ENCODE measurements at places on chromosomes 1 and 21.
A peak's percentile ranks its signal among the peaks of the same experiment; 100 is the strongest.

- no peak for DNase-seq
These were observed 127.5 kb upstream of the ADAMTS5 start for GRCh38 chr21:27094184-27094948.

GRCh38 chr1:16996845-16997244, 14.9 kb downstream of the ATP13A2 start:
- DNase-seq, result no peak

DNA sequence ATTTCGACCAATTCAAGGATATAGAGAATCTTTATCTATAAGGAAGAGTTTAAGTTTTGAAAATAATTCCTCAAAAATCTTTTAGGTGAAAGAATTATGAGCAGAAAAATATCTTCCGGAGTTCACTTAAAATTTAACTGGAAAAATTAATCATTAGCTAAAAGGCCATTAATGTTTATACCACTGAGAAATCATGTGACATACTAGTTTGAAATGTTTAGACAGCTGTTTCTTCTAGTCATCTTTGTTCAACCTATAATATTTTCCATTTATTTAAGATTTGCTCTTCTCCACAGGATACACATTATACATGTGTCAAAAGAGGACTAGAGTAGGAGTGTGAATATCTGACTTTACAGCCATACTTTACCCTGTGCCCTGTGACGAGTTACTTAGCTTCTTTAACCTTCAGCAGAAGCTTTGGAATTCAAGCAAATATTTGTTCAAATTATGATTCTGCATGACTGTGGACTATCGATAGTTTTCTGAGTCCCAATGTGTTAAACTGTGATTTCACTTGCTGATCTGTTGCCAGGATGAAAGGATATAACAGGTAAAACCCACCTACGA, 374.8 kb downstream of the BRINP3 start:
- DNase-seq, result no peak

DNA sequence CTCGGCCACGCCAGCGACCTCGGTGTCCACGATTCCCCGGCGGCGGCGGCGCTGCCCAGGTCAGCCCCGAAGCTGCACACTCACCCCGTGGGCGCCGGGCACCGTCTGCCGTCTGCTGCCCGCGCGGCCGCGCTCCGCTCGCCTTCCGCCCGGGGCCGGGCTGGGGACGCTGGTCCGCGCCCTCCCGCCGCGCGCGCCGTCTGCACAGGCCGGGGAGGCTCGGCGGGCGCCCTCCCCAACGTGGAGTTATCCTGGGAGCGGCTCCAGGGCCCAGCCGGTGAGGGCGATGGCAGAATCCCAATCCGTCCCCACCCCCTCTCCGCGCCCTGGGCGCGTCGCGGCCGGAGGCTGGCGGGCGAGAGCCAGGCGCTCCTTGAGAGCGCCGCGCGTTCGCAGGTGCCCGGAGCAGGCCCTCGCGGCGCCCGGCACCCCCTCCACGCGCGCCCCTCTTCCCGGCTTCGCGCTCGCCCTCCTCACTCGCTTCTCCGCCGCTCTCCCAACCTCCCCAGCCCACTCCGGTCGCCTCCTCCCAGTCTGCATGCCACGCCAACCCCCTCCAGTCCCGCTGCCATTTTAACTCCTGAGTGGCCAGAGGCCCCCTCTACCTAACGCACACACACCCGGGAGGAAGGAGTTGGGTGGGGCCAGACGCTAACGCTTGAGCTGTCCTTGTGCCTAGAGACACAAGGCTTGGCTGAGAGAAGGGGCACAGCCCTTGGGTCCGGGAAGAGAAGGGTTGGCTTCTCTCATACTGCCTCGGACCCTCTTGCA, at the start of gene LRRN2:
Gene LRRN2 (minus strand): TSS at position 503 of the 771 bp plus-strand sequence. CDS start 65,746 bp downstream, outside the sequence.
- no peak for DNase-seq

DNA sequence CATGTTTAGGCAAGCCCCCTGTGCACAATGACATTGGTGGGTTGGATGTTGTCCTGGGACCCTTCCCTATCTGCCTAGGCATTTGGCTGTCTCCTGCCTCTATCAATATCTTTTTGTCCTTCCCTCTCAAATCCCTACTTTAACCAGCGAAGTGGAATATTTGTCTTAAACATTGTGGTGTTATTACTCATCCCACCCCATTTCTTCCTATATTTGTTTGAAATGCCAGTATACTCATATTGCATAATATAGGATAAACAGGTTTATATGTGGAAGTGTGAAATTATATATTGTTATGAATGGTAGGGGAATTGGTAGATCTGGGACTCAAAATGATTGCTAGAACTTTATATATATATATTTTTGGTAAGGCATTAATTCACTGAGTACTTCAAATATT, 80.0 kb downstream of the ADGRL2 start:
- no peak for DNase-seq

DNA sequence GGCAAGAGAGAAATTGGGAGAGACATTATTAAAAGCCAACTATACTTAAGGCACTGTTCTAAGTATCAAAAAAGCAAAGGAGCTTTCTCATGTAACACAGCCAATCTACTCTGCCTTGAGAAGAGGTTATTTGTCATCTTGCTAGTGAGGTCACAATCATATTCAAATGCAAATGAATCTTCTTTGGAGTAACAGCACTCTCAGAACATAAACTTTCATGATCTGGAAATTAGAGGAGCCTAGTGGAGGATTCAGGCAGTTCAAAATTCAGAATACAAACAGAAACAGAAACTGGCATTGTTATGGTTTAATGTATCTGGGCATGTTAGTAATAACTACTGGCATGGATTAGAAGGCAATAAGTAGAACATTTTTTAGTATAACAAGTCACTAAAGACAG, 57.4 kb downstream of the ARID4B start:
- DNase-seq, result no peak

DNA sequence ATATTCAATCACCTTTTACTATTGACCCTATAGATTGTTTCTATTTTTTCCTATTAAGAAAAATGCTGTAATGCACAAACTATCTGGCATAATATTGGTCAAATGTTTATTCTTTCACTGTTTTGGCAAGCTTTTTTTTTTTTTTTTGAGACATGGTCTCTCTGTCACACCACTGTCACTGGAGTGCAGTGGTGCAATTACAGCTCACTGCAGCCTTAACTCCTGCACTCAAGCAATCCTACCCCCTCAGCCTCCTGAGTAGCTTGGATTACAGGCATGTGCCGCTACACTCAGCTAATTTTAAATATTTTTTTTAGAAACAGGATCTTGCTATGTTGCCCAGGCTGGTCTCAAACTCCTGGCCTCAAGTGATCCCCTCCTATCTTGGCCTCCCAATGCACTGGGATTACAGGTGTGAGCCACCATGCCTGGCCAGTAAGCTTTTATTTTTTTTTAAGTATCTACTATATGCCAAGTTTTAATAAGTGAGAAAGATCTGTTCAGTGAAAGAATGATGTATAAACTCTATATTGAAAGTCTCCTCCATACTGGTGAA, 3.4 kb downstream of the CDC7 start:
- no peak for DNase-seq

- no peak for DNase-seq
These were observed 17.2 kb upstream of the SYT14 start for GRCh38 chr1:209920844-209921243.

- DNase-seq, result no peak
These were observed 81.6 kb upstream of the IFFO2 start for GRCh38 chr1:19038096-19038495.

GRCh38 chr1:14365301-14365988, 233.0 kb upstream of the KAZN start:
- no peak for DNase-seq

DNA sequence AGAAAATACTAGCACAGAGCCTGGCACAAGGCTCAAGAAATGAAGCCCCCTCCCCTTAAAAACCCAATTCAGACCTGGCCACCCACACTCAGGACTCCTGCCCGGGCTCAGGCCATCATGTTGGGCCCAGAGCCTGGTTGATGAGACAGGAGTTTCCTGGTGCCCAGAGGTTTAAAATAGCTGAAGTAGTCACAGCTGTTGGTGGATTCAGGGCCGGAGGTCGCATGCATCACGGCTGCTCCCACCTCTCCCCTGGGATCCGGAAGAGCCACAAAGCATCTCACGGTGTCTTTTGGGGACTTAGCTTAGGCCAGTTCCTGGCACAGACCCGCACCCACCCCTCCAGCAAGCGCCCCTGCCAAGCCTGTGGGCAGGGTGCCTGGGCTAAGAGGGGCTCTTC, 2.6 kb upstream of the PADI2 start:
- no peak for DNase-seq

- no peak for DNase-seq
These were observed 38.9 kb upstream of the GNPAT start for GRCh38 chr1:231201979-231202633.

- DNase-seq, result no peak
These were observed 3.0 kb upstream of the ACKR1 start for GRCh38 chr1:159201642-159202041.

DNA sequence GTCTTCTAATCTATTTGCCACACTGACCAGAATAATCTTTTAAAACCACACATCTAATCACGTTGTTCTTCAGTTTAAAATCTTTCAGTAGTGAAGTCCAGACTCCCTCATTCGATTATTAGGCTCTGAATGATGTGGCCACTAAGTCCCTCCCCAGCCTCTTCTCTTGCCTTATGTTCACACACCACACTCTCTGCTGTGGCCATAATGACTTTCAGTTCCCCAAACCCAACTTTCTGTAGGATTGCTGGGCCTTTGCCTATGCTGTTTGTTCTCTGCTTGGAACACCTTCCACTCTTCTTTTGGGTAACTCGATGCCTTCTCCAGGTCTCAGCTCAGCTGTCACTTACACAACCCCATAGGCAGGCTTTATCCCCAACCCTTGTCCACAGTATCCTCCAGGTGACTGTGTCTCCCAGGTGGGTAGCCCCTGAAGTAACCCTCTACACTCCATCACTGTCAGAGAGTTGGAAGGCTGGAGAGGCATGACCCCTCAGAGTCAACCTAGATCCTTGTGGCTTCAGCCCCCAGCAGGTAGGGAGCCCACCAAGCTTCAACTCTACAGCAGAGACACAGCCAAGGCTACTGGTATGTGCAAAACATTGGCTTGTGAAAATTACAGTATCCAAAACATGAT, 8.4 kb upstream of the SLC37A1 start:
- no peak for DNase-seq

DNA sequence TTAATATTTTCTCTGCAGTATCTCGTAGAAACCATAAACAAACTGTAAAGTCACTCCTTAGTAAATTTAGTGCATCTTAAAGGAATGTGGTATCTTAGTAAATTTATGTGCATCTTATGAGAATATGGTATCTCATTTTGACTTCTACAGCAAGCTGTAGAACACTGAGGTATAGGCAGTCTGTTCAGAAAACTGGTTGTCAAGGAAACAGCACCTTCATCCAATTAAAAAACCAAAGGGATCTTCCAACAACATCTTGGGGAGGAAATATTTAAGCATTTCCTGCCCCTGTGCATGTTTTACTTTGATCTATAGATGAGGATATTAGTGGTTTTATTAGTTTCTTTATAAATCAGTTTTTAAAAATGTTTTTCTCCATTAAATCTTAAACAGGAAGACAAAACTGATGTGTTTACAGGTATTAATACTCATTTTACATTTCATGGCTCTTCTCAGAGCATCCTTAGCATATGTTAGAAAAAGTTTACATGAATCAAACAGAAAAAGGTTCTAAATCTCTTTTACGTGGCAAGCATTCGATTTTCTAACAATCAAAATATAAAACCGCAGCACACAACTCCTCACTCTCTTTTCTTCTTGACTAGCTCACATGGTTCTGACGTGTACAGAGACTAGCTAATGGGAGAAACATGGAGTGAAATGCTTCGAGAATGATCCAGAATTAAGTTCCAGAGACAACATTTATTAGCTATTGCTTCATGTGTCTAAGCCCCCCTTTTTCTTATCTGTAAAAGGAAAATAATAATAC, 668.8 kb downstream of the PTPRC start:
- no peak for DNase-seq

- DNase-seq, result no peak
These were observed 24.4 kb downstream of the TMCO4 start for GRCh38 chr1:19775317-19775716.

- peak; percentile 24 for DNase-seq
These were observed 165.0 kb downstream of the RHOU start for GRCh38 chr1:228900099-228900885.

GRCh38 chr21:42362700-42363099, 3.6 kb downstream of the TFF1 start:
- DNase-seq, result no peak

GRCh38 chr1:58597996-58598395, 20.9 kb upstream of the TACSTD2 start:
- no peak for DNase-seq

GRCh38 chr1:248243204-248243603, 12.0 kb downstream of the OR2M4 start:
- DNase-seq, result peak; percentile 3

DNA sequence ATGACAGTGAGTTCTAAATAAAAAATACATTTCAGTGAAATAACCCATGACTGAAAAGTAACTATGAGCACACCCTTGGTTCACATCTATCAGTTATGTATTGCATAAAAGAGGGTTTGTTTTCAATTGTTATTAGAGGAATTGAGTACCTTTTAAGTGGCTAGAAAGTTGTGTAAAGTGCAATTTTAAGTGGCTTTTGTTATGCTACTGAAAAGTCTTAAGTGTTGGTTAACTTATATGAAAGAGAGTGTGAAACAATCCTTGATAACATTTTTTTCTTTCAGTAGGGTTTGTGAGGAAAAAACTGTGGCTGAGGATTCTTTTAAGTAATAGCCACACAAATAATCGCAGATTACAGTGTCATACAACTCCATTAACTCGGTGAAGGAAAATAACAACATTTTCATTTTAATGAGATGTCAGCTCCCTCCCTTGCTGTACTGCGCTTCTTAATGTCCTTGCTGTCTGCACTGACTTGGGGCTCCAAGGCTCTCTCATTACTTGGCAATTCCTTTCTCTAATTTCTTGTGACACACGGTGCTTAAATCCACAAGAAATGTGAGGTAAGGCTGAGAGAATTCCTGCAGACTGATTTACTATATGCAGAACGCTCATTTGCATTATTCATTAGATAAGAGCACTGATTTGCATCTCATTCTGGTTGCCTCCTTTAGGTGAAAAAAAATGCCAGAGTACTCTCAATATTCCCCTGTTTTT, 40.6 kb downstream of the NTNG1 start:
- DNase-seq, result no peak

- DNase-seq, result no peak
These were observed 443.4 kb upstream of the RGS18 start for GRCh38 chr1:191714845-191715244.

GRCh38 chr1:31181515-31182343, 58.0 kb downstream of the NKAIN1 start:
- peak; percentile 29 for DNase-seq

DNA sequence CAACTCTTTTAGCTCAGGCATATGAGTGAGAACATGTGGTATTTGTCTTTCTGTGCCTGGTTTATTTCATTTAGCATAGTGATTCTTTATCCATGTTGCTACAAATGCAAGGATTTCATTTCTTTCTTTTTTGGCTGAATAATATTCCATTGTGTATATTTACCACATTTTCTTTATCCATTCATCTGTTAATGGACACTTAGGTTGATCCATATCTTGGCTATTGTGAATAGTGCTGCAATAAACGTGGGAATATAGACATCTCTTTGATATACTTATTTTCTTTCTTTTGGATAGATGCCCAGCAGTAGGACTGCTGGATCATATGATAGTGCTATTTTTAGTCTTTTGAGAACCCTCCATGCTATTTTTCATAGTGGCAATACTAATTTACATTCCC, 30.8 kb downstream of the ASB17 start:
- no peak for DNase-seq
